ENCODE measurements at places on chromosomes 6 and 20. TPM values are rescaled to one million over a fixed set of nuclear protein-coding genes. Genes with fewer than 3 reads are reported as not detected.

- DNase-seq = no peak
- H3K4me1 ChIP-seq = no peaks in the 10 kb centered on the region
- no peak overlapping the region for H3K27ac ChIP-seq
- H3K4me3 ChIP-seq = no peak overlapping the region
- H3K27me3 ChIP-seq = no peaks in the 10 kb centered on the region
Observed at GRCh38 chr6:94005835-94006234, 586.5 kb upstream of the EPHA7 start.

Gene SPINT3
- total RNA-seq = not detected

GRCh38 chr20:31560746-31561598, 44.1 kb upstream of the ID1 start:
- H3K27me3 ChIP-seq = no peaks in the 10 kb centered on the region
- H3K4me3 ChIP-seq = no peak overlapping the region
- DNase-seq = no peak
- H3K27ac ChIP-seq = no peak overlapping the region

DNA sequence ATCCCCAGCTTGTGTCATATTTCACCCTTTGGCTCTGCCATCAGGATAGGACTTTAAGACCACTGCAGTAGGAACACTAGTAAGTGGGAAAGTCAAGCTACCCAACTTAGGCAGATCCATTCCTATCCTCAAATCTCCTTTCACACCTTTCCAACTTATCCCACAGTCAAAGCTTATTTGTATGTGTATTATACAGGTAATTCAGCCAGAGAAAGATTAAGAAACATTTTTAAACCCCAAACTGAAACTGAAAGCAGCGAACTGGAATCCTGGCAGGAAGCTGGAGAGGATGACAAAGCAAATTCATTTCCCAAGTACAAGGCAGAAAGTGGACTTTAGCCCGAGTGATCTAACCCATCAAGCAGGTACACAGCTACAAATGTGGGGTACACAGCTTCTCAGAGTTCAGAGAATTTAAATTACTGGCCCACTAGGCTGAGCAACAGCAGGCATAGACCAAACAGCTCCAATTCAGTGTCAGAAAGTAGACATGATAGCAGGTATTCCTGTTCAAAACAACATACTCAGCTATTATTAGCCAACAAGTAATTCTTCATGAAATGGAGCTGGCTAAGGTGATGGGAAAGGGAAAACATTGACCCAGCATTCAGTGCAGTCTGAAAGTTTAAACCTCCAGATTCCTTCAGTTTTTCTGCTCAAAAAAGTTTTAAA, 39.1 kb downstream of the ILRUN start:
- H3K4me1 ChIP-seq = peaks cover 46% of the 10 kb centered on the region
- peaks cover 9% of the 10 kb centered on the region for H3K36me3 ChIP-seq
- no peaks in the 10 kb centered on the region for H3K27me3 ChIP-seq

DNA sequence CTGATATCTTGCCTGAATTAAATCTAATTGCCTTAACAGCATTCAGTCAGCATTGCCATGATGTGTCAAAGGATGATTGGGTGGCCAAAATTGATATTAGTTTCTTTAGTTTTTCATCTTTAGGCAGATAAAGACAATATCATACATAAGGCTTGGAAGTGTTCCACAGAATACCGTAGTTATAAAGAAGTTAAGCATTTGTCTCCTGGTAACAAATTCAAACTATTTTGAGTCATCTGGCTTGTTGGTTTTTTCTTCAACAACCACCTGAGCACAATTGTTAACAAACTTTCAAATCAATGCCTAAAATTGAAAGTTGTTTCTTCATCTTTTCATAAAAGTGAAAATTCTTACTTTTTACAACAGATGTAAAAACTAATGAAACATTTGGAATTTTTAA, 47.5 kb upstream of the ADGRF5 start:
- H3K4me1 ChIP-seq = no peaks in the 10 kb centered on the region
- no peak overlapping the region for H3K27ac ChIP-seq
- DNase-seq = no peak
- H3K27me3 ChIP-seq = no peaks in the 10 kb centered on the region

Data from spleen (tissue), 13 donors.